ENCODE measurements at places on chromosomes 12 and 14.

- no peak for DNase-seq
Measured at GRCh38 chr12:62248873-62249272, 11.3 kb upstream of the USP15 start.

- no peak for DNase-seq
Measured at GRCh38 chr12:101277443-101277842, 2.5 kb upstream of the UTP20 start.

DNA sequence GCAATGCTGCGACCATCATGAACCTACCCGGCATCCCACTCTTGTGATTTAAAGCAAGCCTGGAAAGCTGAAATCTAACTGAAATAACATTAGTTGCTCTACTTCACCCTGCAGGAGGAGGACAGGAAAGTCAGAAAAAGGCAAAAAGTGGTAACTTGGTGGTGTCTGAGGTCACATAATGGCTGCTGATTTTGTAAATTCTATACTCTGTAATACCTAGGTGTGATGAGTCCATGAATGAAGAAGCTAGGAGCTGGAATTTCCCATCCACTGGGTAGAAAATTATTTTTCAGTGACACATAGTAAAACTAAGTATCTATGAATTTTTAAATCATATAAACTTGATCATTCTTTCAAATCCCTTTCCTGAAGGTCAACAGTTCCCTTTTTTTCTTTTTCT is 183.8 kb downstream of the FOXN3 start:
- no peak for DNase-seq

- peak; percentile 34 for DNase-seq
Measured at GRCh38 chr12:27652174-27652763, 44.0 kb upstream of the REP15 start.

DNA sequence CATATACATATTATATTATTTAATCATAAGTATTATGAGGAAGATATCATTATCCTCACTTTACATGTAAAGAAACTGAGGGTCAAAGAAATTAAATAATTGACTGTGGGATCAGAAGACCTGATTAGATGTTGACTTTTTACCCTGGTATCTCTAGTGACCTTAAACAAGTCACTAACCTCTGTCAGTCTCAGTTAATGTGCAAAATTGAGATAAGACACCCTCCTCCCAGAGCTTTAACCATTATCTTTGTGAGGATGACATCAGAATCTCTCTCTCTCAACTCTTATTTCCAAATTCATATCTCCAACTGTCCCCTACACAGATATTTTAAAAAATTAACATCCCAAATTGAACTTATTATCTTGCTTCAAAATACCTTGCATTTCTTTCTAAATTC is 177.8 kb downstream of the KLHL28 start:
- DNase-seq, result no peak

- no peak for DNase-seq
Measured at GRCh38 chr12:18492372-18493025, 231.2 kb downstream of the PIK3C2G start.

DNA sequence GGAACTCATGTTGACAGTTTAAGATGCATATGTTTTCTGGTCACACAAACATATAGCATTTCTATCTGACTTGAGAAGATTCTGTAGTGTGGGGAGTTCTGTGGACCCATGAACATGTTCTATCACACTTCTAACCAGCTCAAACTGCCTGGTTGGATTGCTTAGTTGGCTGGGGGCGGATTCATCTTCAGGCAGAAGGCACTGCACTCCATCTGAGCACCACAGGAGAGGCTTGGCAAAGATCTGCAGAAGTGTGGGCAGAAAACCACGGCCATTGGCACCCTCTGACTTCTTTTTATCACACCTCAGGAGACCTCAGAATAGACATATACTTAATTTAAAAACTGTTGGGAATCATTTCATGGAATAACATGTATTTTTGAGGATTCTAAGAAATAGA is 68.5 kb downstream of the LIN7A start:
- no peak for DNase-seq

All from activated naive CD8-positive, alpha-beta T cell treated with anti-CD3 and anti-CD28 coated beads, Interleukin-2, amount 50 U/mL, for 24 hours (primary cell).